ENCODE measurements at places on chromosomes 6 and 20.
A peak's percentile ranks its signal among the peaks of the same experiment; 100 is the strongest.

- no peak for DNase-seq
Observed at GRCh38 chr6:139679516-139680179, 305.2 kb upstream of the CITED2 start.

- no peak for DNase-seq
Observed at GRCh38 chr20:14861028-14861699, 523.8 kb upstream of the FLRT3 start.

DNA sequence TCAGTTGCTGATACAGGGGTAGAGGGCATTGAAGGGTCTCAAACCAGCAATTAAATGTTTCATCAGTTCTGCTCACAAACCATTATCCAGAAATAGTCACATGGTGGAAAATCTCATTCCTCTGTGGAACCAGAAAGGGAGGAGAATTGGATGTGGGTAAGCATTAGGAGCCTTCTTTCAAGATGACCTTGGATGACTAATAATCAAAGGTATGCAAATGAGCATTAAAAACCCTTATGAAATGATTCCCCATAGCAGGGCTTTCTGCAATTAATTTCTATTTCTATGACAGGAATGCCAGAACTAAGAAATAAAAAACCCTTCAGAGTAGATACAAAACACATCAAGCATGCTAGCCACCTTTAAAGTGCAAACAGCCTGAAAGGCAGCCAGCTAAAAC lies 37.4 kb upstream of the HCRTR2 start:
- DNase-seq: no peak

- DNase-seq: no peak
Observed at GRCh38 chr6:170124150-170124549, 166.7 kb downstream of the DLL1 start.

DNA sequence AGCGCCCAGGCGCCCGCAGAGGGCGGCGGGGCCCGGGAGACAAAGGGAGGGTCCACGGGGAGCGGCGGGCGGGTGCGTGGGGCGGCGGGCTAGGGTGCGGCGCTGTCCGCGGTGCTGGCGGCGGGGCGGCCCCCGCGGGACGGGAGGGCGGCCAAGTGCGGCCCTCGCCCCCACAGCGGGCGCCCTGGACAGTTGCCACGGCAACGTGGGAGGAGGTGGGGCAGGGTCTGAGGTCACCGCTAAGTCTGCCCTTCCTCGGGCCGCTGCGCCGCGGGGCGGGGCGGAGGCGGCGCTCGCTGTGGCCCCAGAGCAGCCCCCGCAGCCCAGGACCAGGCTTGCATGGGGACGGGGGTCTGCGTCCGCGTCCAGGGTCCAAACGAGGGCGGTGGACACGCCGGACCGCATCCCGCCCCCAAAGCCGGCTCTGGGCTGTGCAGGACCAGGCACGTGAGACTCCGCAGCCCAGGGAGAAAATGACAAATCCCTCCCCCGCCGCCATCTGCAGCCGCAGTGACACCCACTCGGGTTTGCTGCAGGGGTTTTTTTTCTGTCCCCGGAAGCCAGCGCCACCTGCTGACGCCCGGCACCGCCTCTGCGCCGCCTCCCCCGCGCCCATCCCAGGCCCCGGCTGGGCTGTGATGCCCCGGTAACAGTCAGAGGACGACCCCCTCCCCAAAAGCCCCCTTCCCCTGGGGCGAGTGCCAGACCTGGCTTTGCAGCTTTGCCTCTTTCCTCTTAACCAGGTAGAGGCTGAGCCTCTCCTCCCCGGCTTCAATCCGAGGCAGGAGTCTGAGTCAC lies 36.8 kb downstream of the YTHDF1 start:
- peak; percentile 81 for DNase-seq

- no peak for DNase-seq
Observed at GRCh38 chr6:1015825-1016224, 296.1 kb upstream of the FOXQ1 start.

DNA sequence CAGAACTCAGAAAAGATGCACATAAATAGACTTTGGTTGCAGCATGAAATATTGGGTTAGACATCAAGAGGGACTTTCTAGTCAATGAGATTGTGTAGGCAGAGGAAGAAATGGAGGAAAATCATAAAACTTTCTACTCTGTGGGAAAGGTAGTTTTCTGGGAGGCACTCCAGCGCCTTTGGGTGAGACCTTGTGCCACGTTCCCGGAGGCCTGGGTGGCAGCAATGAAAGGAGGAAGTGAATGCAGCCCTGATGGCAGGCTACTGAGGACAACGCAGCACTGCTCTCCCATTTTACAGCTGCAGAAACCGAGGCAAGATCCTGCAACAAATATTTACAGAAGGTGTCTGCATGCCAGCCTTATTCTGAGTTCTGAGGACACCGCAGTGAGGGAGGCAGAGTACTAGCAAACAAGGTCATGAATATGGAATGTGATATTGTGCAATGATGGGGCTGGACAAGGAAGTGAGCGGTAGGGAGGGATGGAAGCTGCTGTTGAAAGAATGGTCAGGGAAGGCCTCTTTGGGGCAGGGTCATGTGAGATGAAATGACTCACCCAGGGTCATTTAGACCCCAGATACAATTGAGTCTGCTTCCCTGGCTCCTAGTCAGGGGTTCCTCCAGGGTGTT lies 159.1 kb downstream of the TFAP2C start:
- no peak for DNase-seq

DNA sequence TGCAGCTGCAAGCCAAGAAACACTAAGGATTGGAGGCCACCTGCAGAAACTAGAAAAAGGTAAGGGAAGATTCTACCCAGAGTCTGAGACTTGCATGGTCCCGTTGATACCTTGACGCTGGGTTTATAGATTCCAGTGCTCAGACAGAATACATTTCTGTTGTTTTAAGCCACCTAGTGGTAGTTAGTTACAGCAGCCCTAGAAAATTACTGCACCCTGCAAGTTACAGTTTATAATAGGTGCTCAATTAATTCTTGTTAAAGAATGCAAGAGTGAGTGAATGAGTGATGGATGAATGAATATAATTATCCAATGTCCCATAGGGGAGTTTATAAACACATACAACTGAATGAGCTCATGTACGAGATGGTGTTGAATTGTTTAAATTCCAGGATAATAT lies 453.1 kb upstream of the SLC35B3 start:
- no peak for DNase-seq

- no peak for DNase-seq
Observed at GRCh38 chr6:153702671-153703070, 336.4 kb upstream of the OPRM1 start.

GRCh38 chr6:2245877-2246863 lies 765 bp upstream of the GMDS start:
- peak; percentile 14 for DNase-seq

DNA sequence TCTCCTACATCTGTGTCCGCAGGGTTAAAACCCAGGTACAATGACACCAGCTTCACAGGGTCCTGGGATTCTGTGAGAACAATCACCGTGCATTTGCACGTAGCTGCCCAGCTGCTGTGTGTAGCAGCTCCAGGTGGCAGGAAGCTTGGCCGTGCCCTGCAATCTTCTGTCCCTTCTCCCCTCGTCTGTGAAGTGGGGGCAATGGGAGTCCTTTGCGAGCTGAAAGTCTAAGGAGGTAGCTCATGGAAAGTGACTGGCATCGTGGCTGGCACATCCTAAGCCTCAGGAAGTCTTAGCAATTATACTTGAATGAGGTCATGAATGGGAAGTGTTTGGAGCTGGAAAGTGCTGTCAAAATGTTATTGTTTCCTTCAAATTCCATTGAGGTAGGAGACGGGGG lies 137.1 kb downstream of the SMOC2 start:
- no peak for DNase-seq

DNA sequence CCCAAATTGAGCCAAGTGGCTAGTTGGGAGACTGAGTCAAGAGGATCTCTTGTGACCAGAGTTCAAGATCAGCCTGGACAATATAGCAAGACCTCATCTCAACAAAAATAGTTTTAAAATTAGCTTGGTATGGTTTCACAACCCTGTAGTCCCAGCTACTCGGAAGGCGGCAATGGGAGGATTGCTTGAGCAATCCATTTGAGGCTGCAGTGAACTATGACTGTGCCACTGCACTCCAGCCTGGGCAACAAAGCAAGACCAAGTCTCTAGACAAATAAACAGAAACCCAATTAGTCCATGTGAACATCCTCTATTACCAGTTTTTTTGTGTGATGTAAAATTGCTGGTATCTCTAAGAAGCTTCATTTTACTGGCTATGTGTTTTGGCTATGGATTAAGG lies 106.2 kb downstream of the TULP4 start:
- no peak for DNase-seq

GRCh38 chr6:43703512-43704429 lies 16.2 kb upstream of the MRPS18A start:
- no peak for DNase-seq

DNA sequence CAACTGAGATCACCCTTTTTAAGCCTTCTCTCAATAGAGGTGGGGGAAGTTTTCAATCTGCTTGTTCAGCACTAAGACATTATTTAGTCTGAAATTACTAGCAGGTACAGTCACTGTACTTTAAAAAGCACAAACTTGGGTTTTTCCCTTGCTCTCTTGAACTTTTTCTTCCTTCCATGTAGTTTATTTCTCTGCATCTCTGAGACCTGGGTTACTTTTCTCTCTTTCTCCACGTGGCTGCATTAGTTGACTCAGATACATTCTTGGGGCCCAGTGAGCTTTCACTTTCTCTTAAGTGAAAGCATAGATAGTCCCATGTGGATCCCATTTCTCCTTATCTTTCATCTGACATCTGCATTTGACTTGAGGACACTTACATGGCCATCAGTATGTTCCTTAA lies 433.9 kb upstream of the MAP3K7 start:
- no peak for DNase-seq

GRCh38 chr6:129314575-129314974 lies 395.4 kb downstream of the ARHGAP18 start:
- DNase-seq: no peak

DNA sequence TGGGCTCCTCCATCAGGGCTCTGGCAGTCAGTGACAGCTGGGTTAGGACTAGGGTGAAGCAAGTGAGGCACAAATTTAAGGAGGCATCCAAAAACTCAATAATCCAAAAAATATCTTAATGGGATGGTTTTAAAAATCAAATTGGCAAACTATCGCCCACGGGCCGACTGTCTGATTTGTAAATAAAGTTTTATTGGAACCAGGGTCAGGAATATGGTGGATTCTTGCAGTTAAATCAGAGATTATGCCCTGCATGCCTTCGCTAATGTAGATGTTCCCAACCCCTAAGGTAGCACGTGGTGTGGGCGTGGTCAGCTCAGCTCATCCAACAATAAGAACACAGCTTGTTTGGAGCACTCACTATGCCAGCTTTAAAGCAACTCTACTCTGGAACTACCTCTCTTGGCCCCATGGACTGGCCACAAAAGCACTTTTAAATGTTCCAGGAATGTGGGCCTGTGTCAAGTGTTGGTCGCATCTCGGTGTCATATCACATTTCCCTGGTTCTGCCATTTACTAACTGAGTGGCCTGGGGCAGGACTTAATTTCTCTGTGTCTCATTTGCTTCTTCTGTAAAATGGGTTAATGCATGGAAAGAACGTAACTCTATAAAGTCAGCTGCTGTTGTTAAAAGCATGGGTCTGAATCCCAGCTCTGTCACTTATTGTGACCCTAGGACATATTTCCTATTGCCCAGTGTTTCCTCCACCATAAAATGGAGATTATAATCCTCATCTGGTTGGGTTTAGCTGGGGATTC lies 7.0 kb downstream of the TP53RK start:
- no peak for DNase-seq
